CD4-positive, alpha-beta T cell treated with Interleukin-2 at 100 ng/mL for 4 hours (primary cell): ENCODE measurements at places on chromosomes 16 and 17.

DNA sequence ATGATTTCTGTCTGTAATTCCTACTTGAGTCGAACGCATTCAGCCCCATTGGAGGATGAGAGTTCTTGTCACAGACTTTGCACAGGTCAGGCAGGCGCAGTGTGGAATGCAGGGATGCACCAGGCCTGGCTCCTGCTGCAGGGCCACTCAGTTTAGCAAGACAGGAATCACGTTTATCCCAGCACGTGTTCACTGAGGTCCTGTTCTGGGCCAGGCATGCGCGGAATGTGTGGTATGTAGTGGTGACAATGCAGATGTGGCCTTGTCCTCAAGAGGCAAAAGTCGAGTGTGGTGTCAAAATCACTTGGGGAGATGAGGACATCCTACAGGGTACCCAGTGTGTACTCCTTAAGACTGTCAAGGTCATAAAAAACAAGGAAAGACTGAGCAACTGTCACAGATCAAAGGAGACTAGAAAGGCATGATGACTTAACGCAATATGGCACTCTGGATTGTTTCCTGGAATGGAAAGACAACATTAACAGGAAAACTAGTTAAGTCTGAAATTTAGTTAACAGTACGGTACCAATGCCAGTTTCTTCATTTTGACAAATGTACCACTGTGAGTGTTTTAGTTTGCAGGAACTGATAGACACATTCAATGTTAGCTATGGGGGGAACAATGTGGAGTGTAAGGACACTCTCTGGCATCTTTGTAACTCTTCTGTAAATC is 121.5 kb upstream of the ADAMTS18 start:
- DNase-seq: no peak

DNA sequence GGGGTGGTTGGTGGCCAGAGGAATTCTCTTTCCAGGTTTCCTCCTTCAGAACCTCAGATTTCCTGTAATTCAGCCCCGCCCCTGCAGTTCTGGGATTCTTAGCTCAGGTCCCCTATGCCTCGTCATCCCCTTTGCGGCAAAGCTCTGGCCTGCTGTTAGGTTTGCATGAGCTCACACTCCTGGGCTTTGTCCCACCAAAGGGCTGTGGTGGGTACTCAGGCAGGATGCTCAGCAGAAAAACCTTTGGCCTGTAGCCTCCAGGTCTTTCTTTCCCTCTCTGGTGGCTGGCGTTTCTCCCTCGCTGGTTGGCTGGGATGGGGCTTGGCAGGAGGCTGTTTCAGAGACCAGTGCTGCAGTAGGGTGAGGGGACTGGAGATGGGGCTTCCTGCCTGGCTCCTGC is 9.6 kb upstream of the PLEKHG4 start:
- DNase-seq: no peak

DNA sequence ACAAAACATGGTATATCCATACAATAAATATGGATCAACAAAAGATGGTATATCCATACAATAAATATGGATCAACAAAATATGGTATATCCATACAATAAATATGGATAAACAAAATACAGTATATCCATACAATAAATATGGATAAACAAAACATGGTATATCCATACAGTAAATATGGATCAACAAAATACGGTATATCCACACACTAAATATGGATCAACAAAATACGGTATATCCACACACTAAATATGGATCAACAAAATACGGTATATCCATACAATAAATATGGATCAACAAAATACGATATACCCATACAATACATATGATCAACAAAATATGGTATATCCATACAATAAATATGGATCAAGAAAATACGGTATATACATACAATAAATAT is 8.1 kb downstream of the METTL16 start:
- no peak for DNase-seq

DNA sequence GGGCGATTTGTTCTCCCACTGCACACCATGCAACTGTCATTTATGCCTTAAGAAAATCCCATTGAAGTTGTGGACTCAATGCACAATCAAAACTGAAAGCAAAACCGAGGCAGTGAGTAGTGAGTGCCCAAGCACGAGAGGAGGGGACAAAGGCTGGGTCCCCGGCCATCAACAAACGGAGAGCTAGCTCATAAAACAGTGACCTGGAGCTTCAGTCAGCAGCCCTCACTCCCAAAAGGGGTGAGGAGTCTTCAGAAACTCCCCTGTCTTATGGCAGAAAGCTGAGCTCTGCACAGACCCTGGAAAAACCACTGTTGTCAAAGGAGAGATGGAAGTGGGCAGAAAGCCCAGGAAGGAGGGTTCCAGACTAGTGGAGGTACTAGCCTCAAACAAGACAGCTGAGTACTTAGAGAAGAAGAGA is 96.9 kb downstream of the ADCY9 start:
- peak; percentile 3 for DNase-seq

- DNase-seq: no peak
Measured at GRCh38 chr16:85187002-85187401, 74.7 kb upstream of the CIBAR2 start.

DNA sequence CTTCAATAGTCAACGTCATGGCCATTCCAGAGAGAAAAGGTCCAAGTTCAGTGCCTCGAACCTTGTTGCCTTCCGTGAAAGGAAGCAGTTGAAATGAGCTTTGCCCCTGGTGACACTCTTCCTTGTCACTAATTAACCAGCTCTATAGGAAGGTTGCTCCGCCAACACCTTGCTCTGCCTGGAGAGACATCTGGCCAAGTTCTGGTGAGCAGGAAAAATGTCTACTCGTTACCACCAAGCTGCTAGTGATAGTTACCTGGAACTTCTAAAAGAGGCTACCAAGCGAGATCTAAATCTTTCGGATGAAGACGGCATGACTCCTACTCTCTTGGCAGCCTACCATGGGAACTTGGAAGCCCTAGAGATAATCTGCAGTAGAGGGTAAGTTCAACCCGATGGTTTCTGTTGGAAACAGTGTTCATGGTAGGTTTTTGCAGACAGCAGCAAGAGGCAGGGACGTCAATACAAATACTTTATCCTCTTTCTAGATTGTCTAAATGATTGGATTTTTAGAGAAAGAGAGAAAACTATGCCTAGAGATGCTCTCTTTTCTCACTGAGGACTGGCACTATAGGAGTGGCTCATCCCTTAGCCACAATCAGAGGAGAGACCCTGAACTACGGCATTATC is at the start of gene ANKS4B:
Gene ANKS4B, plus strand, starts transcription at position 179 of the 630 bp plus-strand sequence. Its CDS starts 39 bp downstream, at position 218.
- no peak for DNase-seq

DNA sequence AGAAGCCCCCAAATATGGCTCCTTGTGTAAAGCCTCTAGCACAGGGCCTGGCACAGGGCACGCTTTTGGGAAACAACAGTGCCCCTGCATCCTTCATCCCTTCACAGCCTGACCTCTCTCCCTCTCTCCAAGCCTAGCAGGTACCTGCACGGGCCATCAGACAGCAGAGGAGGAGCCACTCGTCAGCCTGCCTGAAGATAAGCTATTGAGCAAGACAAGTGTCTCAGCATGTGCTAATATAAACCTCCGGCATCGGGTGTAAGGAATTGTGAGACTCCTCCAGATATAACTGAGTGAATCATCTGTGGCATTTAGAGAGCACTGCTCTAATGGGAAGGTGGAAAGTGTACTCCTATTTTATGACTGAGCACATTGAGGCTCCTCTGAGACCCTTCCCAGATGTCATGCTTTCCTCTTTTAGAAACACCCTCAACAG is 38.3 kb downstream of the TBX4 start:
- DNase-seq: no peak

DNA sequence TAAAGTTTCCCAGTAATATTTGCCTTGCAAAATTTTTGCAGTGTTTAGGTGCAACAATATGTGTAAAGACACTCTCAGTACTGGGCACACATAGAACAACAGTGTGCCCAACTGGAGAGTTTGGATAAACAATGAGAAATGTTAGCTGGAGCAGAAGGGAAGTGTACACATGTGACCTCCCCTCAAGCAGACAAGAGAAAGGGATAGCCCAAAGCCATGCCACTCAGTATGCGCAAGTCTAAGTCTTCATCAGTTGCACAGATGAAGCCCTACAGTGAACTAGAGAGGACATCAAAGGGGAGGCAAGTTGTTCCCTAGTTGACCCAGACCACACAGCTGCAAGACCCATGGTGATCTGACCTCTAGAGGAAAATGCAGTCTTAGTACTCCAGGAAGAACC is 97.9 kb upstream of the CDH11 start:
- DNase-seq: no peak

GRCh38 chr17:67562005-67562404 is 155.7 kb upstream of the NOL11 start:
- no peak for DNase-seq

- DNase-seq: no peak
Measured at GRCh38 chr16:67329901-67330300, 3.3 kb downstream of the LRRC36 start.

GRCh38 chr16:9027070-9027799 is 63.5 kb upstream of the USP7 start:
- DNase-seq: no peak

- DNase-seq: no peak
Measured at GRCh38 chr17:75551266-75551665, 25.8 kb downstream of the LLGL2 start.

DNA sequence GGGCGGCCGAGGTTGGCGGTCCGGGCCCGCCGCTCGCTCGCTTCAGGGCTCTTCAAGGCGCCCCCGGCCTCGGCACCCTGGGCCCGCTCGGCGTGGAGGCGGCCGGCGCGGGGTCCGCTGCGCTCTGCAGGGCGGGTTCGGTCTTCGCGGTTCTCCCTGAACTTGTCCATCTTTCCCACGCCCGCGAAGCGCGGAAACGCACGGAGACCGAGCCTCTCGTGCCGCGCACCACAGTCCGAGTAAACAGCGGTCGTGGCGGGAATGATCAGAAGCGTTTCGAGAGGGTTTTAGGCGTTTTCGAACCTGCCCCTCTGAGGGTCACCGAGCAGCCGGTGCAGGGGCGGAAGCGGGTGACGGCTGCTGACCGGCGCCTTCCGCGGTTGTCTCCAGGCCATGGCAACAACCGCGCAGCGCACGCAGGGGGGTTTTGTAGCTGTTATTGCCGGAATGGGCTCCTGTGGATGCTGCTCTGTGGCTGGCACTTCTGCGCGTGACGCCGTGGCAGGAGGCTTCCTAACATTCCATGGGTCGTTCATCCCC is 414 bp downstream of the NARF start:
- DNase-seq: peak; percentile 19

DNA sequence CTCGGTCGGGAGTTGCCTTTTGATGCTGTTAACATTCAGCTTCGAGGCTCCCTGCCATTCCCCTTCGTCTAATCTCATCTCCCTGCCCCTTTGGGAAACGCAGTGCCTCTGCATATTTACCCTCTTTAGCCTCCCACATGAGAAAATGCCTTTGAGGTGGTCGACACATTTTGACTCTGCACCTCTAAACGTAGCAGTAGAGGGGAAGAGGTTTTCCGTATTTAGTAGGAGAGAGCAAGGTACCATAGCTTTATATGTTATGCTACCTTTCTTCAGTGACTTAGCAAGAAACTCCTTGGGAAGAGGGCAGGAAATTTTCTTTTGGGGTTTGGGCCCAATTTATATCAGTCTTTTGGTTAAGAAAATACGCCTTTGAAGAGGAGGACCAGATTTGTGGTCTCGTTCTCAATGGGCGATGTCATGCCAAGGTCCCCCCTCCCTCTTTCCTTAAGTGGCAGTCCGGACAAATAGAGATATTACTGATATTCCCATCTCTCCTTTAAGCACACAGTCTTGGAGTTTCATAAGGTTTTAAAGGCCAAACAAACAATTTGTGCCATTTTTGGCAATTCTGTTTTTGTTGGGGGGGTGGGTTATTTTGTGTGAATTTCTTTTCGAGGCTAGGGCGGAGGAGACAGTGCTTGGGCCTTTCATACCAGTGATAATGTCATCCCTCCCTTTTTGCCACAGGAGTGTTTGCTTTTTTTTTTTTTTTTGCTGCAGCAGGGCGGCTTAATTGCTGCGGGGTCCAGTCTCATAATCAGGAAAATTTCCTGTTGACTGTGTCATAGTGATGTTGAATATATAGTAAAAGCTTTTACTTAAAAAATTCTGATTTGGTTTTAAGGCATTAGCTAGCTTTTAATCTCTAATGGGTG is 1.5 kb downstream of the PAFAH1B1 start:
- DNase-seq: no peak

DNA sequence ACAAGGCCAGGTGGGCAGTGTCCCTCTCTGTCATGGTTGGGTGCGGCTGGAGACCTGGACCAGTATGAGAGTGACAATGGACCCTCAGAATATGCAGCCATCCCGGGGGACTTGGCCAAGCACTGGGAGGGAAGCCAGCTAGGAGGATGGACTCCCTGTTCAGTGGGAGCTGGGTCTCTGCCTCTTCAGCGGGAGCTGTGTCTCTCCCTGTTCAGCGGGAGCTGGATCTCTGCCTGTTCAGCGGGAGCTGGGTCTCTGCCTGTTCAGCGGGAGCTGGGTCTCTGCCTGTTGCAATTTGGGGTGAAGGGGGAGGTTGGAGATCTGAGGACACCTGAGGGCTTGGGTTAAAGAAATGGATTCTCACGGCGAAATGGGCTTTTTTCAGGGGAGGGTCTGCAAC is 3.8 kb upstream of the PRSS33 start:
- no peak for DNase-seq

GRCh38 chr16:1773703-1774447 is 941 bp upstream of the MRPS34 start:
- no peak for DNase-seq

- DNase-seq: no peak
Measured at GRCh38 chr16:1289477-1289866, 20.0 kb upstream of the UBE2I start.

DNA sequence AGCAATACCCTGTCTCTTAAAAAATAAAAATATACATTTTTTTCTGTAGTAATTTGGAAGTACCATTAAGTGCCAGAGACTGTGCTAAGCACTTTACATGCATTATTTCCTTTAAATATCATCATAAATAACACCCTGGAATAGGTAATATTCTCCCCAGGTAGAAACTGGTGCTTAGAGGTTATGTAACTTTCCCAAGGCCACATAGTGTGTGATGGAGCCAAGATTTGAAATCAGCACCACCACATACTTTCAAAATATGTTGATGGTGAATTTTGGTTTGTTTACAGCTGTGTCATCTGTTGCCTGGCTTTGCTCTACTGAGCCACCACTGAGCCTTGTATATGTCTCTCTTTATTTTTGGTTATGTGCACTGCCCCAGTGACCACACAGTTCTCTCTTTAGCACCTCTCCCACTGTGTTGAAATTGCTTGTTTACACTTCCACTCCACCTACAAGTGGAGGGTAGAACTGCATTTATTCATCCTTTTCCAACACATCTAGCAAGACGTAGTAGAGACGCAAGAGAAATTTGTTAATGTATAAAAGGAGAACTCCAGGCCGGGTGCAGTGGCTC is 19.0 kb upstream of the NBR1 start:
- DNase-seq: no peak

DNA sequence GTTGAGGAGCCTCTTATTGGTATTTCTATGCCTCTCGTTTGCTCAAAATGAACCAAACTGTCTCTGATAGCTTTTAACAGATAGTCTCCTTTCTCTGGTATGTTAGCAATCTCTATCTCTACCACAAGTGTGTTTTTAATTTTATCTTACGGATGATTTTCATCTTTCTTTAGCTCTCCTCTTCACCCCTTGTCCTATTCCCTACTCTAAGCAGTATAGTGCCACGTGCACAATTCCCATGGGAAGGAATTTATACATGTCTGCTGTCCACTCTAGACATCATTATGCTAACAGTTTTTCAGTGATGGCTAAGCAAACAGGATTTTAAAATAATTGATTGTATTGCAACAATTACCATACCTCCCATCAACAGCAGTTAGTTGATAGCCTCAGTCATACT is 177.3 kb downstream of the CYB561 start:
- DNase-seq: no peak
